ENCODE measurements at places on chromosomes 4 and X.

DNA sequence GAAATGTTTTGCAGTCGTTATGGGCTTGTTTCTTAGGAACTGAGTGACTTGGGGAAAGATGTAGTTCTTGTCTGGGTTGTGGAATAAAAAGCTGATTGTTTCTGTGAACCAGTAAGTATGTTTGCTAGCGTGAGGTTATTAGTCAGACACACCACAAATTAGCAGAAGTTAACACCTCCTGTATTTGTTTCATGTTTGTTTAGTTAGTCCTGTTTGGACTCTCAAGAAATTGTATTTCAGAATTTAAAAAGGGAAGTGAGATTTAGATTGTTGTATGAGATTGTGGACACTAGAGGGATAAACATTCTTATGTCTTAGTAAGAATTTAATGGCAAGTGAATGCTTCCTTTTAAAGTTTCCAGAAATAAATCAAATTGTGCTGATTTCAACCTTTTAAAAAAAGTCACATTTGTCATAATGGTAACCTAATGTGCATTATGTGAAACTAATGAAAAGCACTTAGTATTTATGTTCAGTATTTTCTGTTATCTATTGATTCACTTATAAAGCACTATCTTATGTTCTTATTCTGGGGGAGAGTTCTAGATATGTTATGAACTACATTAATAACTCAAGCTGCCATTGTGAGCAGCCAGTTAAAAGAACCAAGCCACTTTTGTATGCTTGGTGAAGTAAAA, 25.6 kb downstream of the ATP10D start:
- DNase-seq: no peak

- no peak for DNase-seq
Observed at GRCh38 chr4:155249016-155249566, 40.7 kb downstream of the NPY2R start.

DNA sequence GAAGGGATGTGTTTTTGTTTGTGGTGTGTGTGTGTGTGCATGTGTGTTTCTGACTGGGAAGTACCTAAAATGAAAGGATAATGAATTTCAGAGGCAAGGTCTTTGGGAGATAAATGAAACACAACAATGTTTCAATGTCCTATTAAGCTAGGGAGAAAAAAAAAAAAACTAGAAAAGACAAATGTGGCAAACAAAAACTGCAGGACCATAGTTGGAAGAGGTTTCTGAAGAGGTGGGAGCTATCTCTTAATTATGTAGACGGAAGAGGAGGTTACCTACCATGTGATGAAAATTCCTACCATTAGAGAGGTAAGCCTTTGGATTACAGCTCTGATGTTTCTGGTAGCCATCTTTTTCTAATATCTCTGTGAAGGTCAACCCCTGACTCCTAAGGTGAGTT, at the start of gene TRPC5OS:
Gene TRPC5OS, plus strand, starts transcription at position 301 of the 400 bp plus-strand sequence. CDS start 25,669 bp downstream, outside the sequence.
- no peak for DNase-seq

DNA sequence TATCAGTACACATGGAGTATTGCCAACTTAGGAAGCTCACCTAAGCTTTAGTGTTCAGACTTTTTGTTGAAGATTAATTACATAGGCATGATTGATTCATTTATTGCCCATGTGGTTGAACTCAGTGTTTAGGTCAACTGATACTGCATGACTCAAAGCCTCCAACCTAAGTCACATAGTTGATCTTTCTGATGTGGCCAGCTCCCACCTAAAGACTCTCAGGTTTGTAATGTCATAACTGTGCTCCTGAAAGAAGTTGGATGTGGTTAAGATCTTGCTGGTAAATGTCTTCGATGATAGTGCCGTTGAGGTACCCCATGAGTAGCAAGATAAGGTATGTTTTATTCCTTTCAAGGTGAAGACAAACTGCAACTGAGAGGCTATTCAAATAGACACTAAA, 192.5 kb downstream of the EDA start:
- no peak for DNase-seq
